Stimulated activated CD4-positive, alpha-beta T cell treated with anti-CD3 and anti-CD28 coated beads, Interleukin-1b, Interleukin-23, amount 100 ng/mL, for 1 hour (primary cell): ENCODE measurements at places on chromosomes 3 and 15.

DNA sequence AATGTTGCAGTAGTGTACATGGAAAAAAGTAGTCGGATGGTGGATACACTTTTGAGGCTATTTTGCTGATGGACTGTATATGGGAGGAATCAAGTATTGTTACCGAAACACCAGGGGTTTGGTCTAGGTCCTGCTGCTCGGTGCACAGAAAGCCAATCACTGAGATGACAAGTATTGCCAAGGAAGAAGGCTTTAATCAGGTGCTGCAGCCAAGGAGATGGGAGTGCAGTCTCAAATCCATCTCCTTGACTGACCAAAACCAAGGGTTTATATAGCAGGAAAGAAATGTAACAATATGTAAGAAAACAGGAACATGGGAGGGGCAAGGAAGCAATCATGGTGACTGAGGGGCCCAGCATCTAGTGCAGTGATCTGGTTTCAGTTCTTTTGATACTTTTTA, 2.8 kb upstream of the ACVR2B start:
- DNase-seq, result no peak

DNA sequence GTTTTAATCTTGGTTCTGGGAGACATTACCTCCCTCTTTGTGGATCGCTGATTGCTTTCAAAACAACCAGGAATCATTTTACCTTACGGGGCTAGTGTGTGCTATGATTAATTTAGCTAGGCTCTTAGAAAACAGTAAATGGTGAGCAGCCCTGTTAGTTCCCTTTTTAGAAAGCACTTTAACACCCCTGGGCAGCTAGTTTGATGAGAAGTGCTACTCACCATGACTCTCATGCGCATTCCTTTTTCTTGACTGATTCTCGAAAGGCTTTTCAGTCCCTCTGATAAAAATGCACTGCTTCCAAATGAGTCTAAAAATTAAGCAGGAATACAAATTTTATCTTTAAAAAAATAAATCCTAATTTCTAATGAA, 75.3 kb upstream of the LEKR1 start:
- no peak for DNase-seq

DNA sequence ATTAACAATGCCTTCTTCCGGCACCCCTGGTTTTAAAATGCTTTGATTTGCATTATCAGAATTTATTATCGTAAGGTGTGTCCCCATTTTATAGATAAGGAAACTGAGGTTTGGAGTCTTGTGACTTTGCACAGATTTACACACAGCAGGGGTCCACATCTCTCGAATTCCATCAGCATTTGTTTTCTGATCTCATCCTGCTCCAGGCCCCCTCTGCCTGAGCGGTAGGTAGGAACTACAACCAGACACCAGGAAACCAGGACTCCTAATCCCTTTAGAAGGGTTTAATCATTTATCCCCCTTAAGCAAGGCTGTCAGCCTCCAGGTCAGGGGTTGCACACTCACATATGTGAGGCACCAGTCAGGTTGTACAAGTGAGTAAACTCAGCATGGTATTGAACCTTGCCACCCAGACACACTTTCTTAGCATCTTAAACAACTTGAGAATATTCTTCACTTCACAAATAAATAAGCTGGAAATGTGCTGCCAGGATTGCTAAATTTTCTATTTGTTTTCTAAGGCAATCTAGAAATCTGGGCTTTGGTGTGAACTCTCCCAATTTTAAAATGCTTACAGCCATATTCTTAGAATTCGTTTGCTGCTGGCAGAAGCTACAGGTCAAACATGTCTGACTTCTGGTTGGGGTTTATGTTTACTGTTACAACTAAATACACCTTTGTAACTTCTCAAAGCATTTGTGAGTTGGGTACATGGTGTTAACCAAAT, 31.7 kb upstream of the CMTM7 start:
- DNase-seq, result no peak

- no peak for DNase-seq
Observed at GRCh38 chr15:56815247-56815646, 81.9 kb upstream of the ZNF280D start.

DNA sequence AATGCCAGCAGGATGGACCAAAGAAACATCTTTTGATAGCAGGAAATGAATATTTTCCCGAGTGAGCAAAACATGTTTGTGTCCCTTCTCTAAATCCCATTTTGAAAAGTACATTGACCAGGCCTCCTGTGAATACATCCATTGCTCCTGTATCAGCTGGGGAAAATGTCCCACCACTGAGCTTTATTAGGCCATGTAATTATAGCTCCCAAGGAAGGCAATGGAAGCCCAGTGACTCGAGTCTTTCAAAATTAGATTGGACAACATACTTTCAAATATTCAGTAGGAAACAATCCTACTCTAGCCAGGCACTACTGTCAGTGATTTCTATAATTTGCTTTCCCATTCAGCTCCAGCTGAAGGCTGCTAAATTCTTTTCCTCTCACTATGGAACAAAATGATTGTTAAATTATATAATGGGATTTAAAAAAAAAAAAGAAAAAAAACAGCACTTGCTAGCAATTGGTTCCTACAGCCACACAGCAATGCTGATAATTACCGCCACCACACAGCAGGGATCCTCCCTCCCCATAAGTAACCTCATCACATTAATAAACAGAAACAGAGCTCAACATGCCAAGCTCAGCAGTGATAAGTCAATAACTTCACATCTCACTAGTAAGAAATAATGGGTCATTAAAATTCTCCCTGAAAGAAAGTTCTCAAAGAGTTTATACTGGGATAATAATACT, 172.4 kb upstream of the SLC2A2 start:
- no peak for DNase-seq

DNA sequence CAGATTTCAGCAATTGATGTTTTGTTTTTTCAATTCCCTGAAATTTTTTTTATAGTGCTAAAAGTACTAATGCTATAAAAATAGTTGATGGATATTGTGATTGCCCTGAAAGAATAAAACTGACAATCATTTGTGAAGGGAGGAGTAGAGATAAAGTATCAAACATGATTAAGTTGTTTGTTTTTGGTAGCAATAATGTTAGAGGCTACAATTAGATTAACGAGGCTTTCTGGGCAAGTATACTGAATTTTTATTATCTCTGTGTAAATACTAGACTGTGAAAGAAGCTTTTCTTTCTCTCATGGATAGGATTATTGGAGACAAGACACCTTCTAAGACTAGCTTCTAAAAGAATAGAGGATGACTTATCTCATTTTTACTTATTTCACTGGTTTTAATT, 15.6 kb downstream of the NR1D2 start:
- no peak for DNase-seq

- no peak for DNase-seq
Observed at GRCh38 chr3:150830094-150830681, 67.2 kb upstream of the SIAH2 start.

- DNase-seq, result no peak
Observed at GRCh38 chr3:11379238-11379823, 107.1 kb downstream of the ATG7 start.

GRCh38 chr3:4841225-4841624, 138.0 kb upstream of the BHLHE40 start:
- no peak for DNase-seq

DNA sequence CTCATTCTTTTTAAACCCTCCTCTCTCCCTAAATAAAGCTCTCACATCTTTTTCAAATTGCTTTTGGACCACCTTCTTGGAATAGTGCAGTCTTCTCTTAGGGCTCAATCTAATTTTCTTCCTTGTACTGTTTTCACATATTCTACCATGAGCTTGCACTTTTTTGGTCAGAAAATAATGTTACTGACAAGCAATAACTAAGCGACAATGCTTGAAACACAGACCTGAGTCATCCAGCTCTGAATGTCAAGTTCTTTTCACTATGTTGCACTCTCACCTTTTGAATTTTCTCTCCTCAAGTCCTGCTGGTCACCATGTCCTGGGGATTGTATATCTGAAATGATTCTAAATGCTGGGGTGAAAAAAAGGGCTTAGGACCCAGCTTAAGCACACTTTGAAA, 8.9 kb downstream of the TNFAIP8L3 start:
- DNase-seq, result no peak

DNA sequence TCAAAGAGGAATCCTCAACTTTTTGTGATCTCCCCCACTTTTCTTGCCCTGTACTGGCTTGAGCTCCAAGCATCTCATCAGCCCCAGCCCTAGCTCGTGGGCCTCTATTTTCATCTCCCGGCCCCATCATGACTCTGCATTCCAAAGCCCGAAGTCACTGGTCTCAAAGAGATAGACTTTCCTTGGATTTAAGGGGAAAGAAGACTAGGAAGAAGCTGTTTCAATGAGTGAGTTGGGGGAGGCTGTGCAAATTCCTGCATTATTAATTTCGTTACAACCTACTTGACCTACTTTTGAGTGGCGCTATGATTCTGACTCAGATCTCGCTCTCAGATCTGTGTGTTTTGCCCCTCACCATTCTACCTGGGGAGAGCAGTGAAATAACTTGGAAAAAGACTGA, 266.6 kb upstream of the TBL1XR1 start:
- DNase-seq, result no peak

GRCh38 chr3:101010296-101010695, 17.1 kb upstream of the ABI3BP start:
- DNase-seq, result no peak

DNA sequence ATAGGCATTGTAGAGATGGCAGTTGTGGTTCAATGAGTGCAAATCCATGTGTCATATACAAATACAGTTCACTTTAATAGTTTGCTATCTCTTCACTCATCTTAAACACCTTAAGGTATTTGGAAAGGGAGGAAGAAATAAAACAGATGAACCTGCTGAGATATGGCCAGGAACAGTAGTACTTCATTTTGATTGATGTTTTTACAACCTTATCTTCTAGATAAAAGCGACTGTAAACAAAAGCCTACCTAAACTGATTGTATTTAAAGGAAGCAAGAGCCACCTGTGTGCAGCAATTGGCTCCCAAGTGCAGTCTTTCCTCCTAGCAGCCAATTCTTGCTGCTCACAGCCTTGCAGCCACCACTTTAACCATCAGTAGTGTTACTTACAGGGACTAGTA, 217.7 kb downstream of the CDIN1 start:
- no peak for DNase-seq

- DNase-seq, result peak; percentile 10
Observed at GRCh38 chr15:69573815-69574475, 121.3 kb downstream of the RPLP1 start.

DNA sequence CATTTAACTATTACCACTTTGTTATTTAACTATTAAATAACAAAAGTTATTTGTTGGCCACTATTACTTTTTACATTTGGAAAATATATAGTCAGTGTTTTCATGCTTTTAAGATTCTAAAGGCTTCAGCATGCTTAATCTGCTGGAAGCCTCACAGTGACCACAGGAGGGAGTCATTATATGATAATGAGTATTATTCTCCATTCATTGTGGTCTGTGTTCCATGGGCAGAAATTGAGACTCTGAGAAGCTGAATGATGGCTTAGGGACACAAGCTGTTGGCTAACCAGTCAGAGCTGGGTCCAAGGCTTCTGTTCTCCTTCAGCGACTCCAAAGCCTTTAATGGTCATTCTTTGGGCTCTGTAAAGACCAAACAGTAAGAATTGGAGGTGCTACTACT, 64.7 kb downstream of the BFSP2 start:
- DNase-seq, result no peak

DNA sequence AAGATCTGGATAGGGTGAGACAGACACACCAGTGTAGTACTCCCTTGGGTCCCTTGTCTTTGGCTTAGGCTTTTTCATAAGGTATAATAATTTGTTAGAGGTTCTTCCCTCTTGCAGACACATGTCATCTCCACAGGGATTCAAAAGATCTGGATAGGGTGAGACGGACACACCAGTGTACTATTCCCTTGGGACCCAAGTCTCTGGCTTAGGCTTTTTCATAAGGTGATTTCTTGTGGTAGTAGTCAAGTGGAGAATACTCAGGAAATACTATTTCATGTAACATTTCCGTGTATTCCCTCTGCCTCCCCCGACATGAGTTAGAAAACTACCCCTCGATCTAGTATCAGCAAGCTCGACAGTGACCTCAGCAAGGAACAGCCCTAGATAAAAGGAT, 954 bp upstream of the MAPKBP1 start:
- DNase-seq, result no peak

GRCh38 chr15:72722071-72722696, 36.2 kb downstream of the BBS4 start:
- DNase-seq, result peak; percentile 5

GRCh38 chr3:150251187-150252062, 156.7 kb upstream of the TSC22D2 start:
- DNase-seq, result no peak

DNA sequence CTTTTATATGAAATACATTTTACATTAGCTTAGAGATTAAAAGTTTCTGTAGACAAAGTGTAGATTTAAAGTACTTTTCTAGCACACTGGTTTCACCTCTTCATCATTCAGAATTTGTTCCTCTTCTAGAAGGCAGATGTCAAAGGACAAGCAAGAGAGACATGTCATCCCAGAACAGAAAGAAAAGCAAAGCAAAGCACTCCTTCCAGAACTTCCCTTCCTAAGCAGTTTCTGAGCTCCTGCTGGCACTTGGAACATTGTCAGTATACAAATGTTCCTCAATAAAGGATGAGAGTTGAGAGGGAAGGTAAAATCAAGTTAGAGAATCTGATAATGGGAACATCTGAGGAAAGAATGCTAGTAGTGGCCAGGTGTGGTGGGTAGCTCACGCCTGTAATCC, 26.2 kb downstream of the TMOD3 start:
- DNase-seq, result no peak

DNA sequence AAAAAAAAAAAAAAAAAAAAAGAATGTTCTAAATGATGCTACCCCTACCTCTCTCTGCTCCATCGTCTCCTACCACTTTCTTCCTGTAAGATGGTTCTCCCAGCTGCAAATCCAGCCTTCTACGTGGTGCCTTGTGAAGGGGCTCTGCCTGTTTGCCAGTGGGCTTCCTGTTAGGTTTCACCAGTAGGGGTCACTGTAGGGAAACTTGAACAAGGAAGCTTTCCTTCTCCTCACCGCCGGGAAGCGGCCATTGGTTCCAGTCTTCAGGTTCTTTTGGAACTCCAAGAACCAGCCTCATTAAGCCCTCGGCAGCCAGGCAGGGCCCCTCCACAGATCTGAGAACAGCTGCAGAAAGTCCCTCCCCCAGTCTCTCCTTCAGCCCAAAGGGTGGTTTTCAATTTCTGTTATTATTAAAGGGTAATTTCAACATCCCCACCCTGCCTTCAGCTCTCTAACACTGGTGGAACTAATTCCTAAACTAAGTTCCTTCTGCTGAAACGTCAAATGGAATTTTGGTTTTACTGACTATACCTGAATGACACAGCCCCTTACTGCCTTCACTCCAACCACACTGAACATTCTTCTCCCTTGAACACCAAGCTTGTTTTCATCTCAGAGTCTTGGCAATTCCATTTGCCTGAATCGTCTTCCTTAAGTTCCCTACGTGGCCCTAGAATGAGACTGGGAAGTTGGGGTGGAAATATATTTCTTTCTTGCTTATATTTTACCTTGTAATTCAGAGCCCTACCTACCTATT, 13.5 kb downstream of the MCCC1 start:
- no peak for DNase-seq

- no peak for DNase-seq
Observed at GRCh38 chr3:16300307-16300706, 35.3 kb downstream of the OXNAD1 start.

DNA sequence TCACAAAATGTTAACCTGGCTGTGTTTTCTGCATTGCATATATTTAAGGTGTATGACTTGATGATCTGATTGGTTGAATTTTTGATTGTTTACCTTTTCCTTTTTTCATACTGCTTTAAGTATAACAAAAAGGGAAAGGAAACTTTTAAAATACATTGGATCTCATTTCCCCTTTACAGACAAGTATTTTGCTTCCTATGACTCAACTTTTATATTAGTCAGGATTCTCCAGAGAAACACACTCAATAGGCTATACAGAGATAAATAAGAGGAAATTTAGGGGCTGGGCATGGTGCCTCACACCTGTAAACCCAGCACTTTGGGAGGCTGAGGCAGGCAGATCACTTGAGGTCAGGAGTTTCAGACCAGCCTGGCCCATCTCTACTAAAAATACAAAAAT, 205.8 kb downstream of the TJP1 start:
- no peak for DNase-seq
